ENCODE measurements at places on chromosomes 4 and X.

GRCh38 chr4:30413915-30414314 lies 306.3 kb upstream of the PCDH7 start:
- DNase-seq = no peak

DNA sequence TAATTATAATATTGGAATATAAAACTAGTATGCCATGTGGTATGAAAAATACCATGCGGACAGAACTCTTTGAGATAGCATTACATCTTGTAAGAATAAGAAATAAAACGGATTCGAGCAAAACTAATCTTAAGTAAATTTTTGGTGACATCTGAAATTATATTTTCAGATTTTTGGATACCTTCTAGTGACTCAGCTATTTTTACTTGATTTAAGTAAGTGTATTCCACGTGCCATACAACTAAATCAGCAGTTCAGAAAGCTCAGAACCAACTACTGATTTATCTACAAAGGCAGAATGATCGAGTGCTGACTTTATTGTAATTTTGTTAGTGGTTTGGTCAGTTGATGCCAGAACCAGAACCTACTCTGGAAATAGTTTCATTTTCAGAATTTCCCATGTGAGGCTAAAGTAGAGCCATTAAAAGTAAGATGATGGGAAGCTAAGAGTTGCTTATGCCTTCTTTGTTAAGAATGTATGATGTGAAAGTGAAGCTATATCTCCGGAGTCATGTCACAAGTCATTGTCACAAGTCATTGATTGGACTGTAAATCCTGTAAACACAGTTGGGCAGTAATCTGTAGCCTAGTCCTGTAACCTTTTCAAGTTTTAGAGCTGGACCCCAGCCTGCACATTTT lies 4.0 kb downstream of the ING2 start:
- no peak for DNase-seq

DNA sequence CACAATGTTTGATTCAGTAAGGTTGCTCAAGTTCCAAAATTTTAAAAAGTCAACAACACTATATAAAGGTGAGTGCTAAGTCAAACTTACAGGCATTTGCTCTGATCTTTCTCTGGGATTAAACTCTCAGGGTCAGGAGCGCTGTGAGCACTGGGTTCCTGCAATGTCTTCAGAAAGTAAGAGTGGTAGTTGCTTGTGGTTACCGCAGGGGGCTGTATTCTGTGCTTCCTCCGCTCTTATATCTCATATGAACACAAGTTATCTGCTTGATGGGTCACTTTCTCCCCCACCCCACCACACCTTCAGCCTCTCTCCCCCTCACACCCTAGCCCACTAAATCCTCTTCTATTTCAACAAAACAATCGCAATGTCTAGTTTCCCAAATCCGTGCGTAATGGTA lies 116.4 kb upstream of the IGSF1 start:
- no peak for DNase-seq

GRCh38 chr4:8030121-8030781 lies 90.6 kb upstream of the AFAP1 start:
- no peak for DNase-seq

- DNase-seq = no peak
These were observed 133.3 kb upstream of the RAI2 start for GRCh38 chrX:17994429-17994828.

GRCh38 chr4:137378393-137378792 lies 153.9 kb downstream of the PCDH18 start:
- no peak for DNase-seq

DNA sequence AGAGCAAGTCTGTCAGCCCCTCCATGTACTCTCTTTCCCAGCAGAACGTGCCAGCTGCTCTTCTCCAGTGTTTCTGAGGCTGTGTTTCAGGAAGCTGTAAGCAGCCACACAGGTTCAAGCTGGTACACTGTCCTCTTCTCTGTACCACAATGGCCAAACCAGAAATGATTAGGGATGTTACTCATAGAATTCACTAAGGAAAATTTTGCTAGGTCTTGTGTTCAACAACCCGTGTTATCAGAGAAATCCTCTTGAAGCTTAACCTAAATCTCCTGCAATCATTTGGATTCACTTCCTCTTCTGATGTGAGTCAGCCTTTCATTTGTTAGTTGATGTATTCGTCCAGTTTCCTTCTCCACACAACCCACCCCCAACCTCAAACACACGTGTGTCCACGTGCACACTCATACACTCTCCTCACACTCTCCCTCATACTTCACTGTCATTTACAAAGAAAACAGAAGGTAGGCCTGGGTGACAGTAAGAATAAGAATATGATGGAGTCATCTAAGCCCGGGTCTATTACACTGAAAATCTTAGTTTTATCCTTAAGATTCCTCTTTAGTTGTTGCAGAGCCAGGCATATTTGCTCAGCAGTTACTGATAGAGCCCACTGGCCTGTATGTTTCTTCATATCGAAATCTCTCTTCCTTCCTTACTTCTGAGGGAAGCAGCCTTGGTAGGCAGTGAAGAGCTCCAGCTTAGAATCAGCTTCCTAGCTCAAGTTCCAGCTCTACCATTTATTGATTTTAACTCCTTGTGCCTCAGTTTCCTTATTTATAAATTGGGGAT lies 63.4 kb downstream of the DCUN1D4 start:
- DNase-seq = peak; percentile 71

GRCh38 chr4:186887291-186887700 lies 163.6 kb upstream of the FAT1 start:
- DNase-seq = no peak

DNA sequence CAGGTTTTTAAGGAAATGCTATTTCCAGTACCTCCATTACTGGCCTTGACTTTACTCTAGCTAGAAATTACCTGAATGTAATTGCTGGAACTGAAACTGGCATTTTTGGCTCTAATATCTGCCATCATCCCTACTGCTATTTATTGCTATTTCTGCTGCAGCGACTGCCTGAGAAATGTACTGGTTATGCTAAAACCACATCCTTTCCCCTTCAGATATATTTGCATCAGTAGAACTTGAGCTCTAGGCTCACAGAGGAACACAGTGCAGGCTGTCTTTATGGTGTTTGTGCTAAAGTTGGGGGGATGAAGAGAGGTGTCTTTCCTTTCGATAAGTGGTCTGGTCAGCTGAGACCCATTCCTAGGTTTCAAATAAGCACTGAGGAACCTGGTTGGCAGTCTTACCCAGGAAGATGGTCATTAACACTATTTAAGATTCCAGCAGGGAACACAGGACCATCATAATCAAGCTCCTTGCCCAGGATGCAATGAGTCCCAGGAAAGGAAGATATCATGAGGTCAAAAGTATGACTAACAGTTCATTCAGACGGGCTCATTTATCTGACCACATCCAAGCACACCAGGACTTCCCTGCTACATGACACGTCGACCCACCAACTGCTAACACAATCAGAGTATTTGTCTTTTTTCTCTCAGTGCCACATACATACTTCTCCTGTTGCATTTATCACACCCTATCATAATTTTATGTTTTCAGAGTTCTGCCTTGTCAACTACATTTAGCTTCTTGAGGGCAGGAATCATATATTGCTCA lies 137.4 kb downstream of the GABRA3 start:
- no peak for DNase-seq

GRCh38 chrX:102808336-102808735 lies 87.8 kb downstream of the GPRASP3 start:
- no peak for DNase-seq

GRCh38 chr4:162163892-162164759 lies at the start of gene FSTL5:
Gene FSTL5 (minus strand): TSS chr4:162164000. CDS start chr4:162111396, 52,604 bp downstream.
- peak; percentile 14 for DNase-seq

GRCh38 chrX:124507246-124507645 lies 160.9 kb downstream of the SH2D1A start:
- DNase-seq = no peak

GRCh38 chr4:162727232-162727631 lies 439.5 kb downstream of the NAF1 start:
- no peak for DNase-seq

GRCh38 chr4:88989990-88990389 lies 67.0 kb downstream of the FAM13A start:
- no peak for DNase-seq

- no peak for DNase-seq
These were observed 21.7 kb upstream of the KIAA0232 start for GRCh38 chr4:6760865-6761264.
